ENCODE measurements at places on chromosomes 16 and 17. TPM values are rescaled to one million over a fixed set of nuclear protein-coding genes. Genes with fewer than 3 reads are reported as not detected.

Gene MMP28
- total RNA-seq: 7.9 TPM

Gene PRPSAP2
- total RNA-seq: 41.0 TPM

Gene GAA
- total RNA-seq: 55.8 TPM

Gene ZACN
- 0.17 TPM for total RNA-seq

Gene KRT33A
- total RNA-seq: not detected

Gene GPR179
- total RNA-seq: not detected

Gene WDR59
- 29.8 TPM for total RNA-seq

Gene NPW
- 0.64 TPM for total RNA-seq

Data from A549 treated with Mapracorat at 1 μM for 4 hours (cell line).